Posterior vena cava (tissue), 2 donors: ENCODE measurements at places on chromosomes 7 and 10. TPM values are rescaled to one million over a fixed set of nuclear protein-coding genes. Genes with fewer than 3 reads are reported as not detected.

The C10orf62 gene
- 0.19 TPM for total RNA-seq

The ASCC1 gene
- 37.7 TPM for total RNA-seq

The SPDYE5 gene
- not detected for total RNA-seq

The ST8SIA6 gene
- 4.5 TPM for total RNA-seq

The CUZD1 gene
- total RNA-seq: 0.48 TPM
